Glutamatergic neuron (in vitro differentiated cells): ENCODE measurements at places on chromosomes 3 and 15.

DNA sequence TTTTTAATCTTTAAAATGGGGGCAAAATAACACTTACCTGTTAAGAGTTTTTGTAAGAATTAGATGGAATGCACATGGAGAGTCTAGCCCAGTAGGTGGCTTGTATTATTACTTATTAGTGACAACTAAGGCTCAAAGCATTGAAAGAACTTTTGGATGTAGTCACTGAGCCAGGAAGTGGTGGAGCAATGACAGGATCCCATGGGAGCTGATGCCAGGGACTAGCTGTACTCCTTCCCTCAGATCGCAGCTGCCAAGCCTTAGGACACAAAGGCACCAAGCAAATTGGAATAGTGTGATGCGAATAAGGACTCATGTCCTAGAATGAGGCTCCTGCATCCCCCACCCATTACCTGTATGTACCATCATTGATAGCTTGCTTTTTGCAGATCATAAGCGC lies 370.4 kb upstream of the RGMA start:
- no peak for DNase-seq

- no peak for DNase-seq
These were observed 137.1 kb downstream of the P3H2 start for GRCh38 chr3:189983612-189984011.

DNA sequence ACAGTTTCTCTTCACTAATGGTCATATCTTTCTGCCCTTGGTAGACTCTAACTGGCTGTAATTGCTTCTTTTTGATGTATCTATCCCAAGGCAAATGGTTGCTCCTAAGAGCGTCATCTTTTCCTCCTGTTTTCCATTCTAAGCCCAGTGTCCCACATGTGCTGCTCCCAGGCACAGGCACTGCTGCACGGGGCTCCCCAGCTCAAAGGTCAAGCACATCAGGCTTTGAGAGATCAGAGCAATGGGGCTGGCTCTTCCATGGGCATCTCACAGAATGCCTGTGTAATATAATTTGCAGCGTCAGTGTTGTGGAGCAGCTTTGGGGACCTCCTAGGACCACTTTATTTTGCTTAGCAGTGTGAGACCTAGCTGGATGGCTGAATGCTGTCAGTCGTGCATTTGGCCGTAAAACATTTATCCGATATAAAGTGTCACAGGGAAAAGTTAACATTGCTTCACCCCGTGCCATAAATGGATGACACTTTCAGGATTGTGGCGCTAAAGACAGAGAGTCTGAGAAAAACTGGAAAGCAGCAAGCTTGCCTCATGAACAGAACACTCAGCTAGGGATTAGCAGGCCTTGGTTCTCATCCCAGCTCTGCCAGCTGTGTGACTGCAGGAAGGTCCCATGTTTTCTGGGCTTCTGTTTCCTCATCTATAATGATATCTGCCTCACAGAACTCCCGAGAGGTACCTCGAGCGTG lies 277.5 kb upstream of the TBL1XR1 start:
- DNase-seq = no peak

- DNase-seq = no peak
These were observed 340.8 kb upstream of the SUCLG2 start for GRCh38 chr3:67995206-67995605.

DNA sequence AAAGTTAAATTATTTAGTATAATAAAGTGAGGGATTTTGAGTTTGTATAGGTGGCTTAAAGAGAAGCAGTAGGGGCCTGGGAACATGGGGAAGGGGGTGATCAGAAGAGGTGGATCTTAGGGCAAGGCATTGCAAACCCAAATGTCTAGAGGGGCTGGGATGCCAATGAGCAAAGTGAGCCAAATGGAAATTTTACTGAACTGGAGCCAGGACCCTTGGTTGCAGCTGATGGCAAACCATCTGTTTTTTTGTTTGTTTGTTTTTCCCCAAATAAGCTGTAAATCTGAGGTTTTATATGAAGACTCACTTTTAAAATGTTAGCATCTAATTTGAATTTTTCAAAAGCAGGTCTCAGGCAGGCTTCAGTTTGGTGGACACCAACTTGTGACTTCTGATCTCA lies 14.8 kb upstream of the PARP14 start:
- DNase-seq = no peak

GRCh38 chr3:4935347-4935746 lies 43.9 kb upstream of the BHLHE40 start:
- no peak for DNase-seq

DNA sequence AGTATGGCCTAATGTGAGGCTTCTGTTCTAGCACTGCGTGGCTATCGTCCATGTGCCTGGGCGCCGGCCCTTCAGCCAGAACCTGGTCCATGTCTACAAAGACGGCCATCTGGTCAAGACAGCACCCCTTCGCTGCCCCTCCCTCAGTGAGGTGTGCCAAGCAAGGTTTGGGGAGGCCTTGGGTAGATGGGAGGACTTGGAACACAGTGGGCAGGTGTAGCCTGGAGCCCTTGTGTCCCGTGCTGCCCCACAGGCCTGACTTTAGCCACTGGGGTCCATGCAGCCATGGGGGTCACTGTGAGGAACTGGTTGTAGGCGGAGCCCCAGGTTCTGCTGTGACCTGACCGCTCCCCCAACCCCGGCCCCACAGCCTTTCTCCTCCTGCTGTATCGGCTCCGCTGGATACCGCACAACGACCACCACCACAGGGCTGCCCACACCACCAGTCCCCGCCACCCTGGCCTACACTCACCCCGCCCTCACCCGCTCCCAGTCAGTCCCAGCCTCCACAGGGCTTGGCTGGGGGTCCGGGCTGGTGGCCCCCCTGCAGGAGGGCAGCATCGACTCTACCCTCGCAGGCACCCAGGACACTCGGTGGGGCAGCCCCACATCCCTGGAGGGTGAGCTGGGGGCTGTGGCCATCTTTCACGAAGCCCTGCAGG lies 16.6 kb downstream of the NBEAL2 start:
- DNase-seq = no peak

DNA sequence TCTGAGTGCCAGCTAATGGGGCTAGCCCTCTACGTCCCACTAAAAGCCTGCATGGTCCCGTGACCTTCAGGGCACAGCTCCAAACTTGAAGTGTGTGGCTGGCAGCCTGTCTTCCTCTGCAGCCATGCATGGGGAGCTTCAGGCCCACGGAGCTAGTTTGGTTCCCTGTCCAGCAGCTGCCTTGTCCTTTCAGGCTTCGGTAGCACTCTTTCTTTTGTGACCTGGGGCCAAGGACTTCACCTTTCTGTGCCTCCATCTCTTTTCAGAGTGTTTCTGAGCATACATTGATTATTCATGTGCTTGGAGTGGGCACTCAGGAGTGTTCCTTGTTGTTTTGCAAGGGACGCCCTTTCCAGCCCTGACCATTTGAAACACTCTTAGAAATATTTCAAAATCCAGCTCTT lies 155.2 kb downstream of the DNAJB8 start:
- no peak for DNase-seq

DNA sequence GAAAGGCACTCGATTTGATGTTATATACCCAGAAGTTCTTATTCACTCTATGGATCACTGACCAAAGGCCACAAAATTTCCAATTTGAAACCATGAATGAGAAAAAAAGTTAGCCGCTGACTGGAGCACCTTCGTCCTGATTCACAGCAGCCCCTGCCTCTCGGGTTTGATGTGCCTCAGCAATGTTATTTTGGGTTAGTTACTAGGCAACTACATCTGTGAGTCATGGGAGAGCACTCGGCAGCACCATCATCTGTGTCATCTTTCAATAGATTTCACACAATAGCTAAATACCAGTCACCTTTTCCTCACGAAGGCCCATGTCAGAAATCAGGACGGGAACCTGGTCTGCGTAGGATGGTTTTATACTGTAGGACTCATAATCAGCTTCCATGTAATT lies 269.2 kb downstream of the ZBBX start:
- no peak for DNase-seq

GRCh38 chr3:172007065-172007370 lies 32.4 kb upstream of the FNDC3B start:
- no peak for DNase-seq
